Stimulated activated CD4-positive, alpha-beta T cell treated with anti-CD3 and anti-CD28 coated beads, Interleukin-2, amount 100 ng/mL, for 24 hours (primary cell): ENCODE measurements at places on chromosomes 11 and 22.

GRCh38 chr11:14499178-14499559, 442 bp downstream of the COPB1 start:
- DNase-seq = peak; percentile 47

DNA sequence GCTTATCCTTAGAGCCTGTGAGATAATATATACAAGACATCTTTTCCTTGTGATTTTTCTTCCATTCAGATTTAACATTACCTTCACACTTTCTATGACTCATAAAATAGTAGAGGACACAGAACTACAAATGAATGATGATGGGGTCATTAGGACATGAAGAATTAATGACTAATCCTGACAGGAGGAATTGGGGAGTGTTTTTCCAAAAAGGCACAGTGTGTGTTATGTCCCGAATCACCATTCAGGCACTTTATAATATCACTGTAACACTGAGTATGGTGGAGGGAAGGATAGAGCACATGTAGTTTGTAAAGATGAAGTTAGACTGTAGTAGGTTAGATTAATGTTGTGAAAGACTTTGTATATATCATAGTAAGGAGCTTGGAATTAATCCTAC, 391.3 kb downstream of the JRKL start:
- no peak for DNase-seq

DNA sequence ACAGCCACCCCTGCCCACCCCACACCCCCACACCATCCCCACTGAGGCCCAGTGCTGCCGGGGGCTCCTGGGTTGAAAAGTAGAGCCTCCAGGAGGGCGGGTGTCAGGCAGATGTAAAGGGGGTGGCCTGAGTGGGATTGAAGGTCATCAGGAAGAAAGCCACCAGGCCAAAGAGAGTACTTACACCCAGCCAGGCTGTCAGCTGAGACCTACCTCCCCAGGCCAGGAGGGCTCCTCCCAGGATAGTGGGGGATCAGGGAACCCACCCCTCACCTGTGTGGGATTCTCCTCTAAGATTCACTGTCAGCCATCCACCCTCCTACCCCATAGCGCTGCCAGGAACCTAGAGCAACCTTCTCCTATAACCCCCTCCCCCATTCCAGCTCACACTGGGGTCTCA, 17.2 kb upstream of the FCHSD2 start:
- no peak for DNase-seq

DNA sequence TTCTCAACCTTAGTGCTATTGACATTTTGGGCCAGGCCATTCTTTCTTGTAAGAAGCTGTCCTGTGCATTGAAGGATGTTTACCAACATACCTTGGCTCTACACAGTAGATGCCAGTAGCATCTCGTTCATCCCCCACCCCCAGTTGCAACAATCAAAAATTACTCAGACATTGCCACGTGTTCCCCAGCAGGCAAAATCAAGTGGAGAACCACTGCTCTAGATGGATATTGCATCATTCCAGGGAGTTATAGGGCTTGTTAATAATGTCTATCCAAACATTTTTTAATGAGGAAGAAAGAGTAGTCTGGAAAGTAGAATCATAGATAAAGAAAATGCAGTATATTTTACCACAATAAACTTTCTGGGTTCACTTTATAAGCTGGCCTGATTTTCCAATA, 64.1 kb downstream of the PRMT3 start:
- no peak for DNase-seq

GRCh38 chr11:3049430-3050243, 7.6 kb downstream of the CARS1 start:
- peak; percentile 58 for DNase-seq

- no peak for DNase-seq
Observed at GRCh38 chr11:45884596-45885185, 760 bp upstream of the MAPK8IP1 start.

GRCh38 chr11:32583459-32584271, at the start of gene EIF3M:
Gene EIF3M, plus strand, starts transcription at chr11:32583831. Its CDS starts 57 bp downstream, at chr11:32583888.
- peak; percentile 96 for DNase-seq

DNA sequence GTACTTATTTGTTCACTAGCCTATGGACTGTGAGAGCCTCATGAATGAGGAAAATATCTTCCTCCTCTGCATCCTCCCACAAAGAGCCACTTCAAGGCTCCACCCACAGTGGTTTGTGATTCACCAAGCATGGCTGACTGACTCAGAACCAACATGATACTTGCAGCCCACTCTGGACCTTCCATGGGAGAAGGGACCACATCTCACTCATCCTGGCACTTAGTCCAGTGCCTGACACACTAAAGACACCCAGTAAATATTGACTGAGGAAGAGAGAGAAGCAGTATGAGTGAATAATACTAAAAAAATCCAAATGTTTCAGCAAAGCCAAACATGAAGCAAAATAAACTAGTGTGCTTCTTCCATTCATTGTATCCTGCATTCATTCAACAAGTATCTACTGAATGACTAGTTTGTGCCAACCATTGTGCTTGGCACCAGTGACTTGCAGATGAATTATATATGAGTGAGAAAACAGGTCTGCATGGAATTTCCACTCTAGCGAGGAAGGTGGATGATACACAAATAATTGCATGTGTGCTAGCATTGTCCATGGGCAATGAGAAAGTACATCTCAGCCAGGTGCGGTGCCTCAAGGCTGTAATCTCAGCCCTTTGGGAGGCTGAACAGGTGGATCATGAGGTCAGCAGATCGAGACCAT, 54.9 kb upstream of the BLID start:
- DNase-seq = no peak

DNA sequence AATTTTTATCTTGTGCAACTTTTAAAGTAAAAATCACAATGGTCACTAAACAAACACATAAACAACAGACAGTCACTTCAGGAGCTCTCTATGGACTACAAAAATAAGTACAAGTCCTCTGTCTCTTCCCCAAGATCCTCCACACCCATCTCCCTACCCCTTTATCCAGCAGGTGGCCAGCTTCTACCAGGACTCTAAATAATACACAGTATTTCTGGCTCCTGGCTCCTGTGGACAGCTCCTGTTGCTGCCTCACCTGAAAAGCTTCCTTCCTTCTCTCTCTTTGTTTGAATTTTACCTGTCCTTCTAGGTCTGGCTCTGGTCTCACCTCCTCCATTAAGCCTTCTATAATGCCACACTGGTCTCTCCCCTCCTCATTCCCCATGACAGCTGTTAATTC, 86.1 kb downstream of the CLPB start:
- no peak for DNase-seq

GRCh38 chr22:16935209-16935608, 72.8 kb downstream of the GAB4 start:
- DNase-seq = no peak

GRCh38 chr11:1717745-1718144, 20.8 kb downstream of the KRTAP5-6 start:
- no peak for DNase-seq

- no peak for DNase-seq
Observed at GRCh38 chr22:20776624-20777405, 2.9 kb downstream of the SERPIND1 start.

DNA sequence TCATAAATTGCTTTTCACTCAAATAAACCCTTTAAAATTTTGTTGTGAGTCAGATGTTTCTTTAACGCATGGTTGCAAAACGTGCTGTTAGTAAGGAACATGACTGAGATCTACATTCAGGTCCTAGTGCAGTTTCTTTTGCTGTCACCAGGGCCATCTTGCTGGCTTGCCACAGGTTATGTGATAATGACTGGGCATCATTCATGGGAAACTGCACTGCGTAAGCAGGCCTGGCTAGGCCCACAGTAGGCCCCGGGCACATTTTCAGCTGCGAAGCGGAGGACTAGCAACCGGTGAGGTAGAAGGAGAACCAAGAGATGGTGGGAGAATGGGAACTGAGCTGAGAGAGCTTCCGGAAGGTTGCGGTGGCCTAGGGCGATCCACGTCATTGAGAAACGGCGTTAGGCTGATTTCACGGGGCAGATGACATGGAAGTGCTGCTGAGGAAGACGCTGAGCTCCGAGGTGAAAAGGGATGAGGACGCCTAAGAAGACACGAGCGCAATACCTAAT, 3.2 kb upstream of the KLHDC7B start:
- peak; percentile 47 for DNase-seq

DNA sequence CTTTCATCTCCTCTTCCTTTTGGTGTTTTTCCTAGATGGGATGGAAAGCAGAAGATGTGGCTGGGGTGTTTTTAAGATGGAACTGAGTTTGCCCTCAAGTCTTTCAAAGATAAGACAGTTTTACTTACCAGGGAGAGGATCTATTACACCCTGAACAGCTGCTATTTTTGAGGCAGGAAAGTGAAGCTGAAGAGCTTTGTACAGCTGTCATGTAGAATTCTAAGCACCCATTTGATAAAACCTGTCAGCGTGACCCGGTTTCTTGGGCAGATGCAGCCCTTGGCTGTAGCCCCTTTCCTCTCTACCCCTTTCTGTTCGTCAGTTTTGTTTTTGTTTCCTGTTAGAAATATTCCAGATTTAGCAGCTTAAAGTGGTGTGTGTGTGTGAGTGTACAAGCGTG, 35.2 kb downstream of the FAT3 start:
- DNase-seq = no peak

DNA sequence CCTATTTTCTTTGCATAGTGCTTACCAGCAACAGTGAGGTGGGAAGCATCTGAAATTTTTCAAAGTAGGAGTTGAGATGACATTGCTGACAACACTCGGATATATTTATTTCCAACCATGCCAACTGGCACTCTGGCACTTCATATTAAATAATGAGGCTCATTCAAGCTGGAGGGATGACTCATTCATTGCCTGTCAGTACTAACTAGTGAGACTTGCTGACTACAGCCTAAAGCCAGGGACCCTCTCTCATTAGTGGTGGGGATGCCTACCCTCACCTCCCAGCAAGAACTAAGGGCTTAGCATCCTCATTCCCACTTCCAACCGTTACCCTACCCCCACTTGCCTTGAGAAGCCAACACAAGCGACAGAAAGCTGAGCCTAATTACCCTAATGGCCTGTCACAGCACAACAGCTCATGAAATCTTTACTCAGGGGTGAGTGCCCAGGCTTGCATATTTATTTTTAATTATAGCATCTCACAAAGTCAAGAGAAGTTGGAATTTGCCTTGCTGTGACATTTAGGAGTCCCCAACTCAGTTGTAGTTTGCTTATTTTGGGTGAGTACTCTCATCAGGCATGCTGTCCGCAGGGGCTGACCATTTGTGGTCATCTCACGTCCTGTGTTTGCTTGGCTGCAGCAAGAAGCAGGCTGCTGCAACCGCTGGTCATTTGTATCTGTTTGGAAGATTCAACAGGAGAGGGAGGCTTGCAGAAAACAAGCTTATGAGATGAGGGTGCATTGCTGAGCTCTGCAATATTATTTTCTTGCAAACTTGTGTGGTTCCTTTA, 181.6 kb upstream of the POU2AF2 start:
- no peak for DNase-seq

DNA sequence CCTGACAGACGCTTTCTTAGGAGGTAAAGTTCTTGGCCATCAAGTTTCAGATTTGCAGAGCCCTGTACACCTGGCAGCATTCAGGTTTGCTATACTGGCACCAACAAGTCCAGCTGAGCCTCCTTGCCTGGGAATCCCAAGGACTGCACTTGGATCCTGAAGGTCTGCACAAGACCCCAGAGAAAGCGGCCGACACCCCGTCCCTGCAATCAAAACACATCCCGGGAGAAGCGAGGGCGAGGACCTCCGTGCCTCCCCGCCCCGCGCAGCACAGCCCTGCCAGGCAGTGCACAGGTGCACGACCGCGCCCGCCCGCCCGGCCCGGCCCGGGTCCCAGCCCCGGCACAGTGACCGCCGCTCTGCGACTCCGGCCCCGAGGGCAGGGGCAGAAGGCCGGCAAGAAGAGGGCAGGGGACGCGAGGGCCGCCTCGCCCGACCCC, 559 bp downstream of the MRTFA start:
- DNase-seq = peak; percentile 25

DNA sequence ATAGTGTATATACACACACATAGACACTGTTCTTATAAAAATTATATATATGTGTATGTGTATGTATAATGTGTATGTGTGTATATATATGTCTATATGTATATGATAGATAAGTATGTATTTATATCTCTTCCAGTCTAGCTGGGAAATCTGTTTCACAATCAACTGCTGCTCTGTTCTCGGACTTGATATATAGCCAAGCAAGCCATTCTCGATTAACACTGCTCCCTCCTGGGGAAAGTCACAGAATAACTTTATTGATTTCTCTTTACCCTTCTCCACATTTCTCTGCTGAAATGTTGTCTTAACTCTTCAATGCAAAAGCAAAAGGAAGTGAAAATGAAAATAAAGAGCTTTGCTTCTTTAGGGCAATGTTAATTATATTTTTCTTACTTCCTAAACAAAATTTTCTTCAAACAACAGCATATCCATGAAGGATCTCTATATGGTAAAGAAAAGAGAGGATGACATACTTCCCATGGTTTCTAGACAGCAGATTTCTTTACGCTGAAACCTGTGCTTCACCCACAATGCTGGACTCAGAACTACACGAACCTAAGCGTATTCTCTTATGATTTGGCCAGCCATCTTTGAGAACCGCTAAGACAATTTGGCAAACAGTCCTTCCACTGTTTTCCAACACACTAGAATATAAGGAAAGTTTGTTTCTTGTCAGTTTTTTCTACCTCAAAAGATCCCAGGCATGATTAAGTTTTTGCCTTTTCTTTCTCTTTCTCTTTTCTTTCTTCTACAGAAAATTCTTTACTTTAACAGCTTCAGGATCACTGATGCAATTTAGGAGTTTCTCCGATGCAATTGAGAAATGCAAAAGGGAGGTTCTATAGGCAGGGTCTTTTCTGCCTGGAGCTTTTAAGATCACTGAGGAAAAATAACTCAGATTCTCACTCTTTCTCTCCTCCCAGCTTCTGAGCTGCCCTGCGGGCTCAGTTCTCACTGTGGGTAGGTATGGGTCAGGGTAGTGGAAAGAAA, 1.9 kb downstream of the BLID start:
- DNase-seq = no peak

GRCh38 chr22:19527861-19528417, 3.7 kb upstream of the CLDN5 start:
- DNase-seq = no peak

- no peak for DNase-seq
Observed at GRCh38 chr11:121777056-121777455, 324.3 kb upstream of the SORL1-AS1 start.

GRCh38 chr11:118238929-118239328, 13.2 kb downstream of the MPZL3 start:
- no peak for DNase-seq

GRCh38 chr11:88363004-88363403, 25.5 kb upstream of the CTSC start:
- DNase-seq = no peak

GRCh38 chr11:86955361-86956120, at the start of gene FZD4:
Gene FZD4, minus strand, starts transcription at chr11:86955395. Its CDS starts 310 bp downstream, at chr11:86955085.
- DNase-seq = peak; percentile 46

DNA sequence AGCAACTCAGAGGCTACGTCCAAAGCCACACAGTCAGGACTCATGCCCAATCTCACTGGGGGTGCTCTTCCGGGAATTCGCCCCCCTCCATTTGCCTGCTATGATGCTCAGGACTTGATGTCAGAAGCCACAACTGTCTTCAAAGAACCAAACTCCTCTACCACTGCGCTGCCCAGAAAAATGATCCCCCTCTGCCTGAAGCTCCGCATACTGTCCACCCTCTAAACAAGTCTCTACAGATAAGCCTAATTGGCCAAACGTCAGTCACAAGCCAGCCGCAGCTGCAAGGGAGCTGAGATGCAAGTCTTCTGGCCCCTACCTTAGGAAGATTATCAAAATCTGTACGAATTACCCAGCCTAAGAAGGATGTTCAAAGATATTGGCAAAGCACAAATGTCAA, 294.6 kb downstream of the BUD13 start:
- no peak for DNase-seq

- DNase-seq = no peak
Observed at GRCh38 chr11:77152846-77153245, 24.8 kb downstream of the MYO7A start.
